ENCODE measurements at places on chromosomes 3 and 15.

DNA sequence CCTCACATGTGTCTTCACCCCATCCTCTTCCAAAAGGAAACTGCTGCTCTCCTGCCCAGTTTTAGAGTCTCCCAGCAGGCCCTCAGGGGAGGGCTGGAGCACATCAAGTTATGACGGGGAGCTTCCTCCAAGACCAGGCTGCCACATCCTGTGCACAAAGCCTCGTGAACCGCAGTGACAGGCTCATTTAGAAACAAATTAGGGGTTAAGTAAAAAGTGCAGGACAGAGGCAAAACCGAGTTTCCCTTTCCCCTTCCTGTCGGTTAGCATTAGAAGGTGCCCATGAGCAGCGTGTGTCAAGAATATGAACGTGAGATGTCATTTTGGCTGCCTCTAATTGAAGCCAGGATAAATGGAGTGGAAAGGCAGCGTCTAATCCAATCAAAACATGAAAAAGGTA, 199.7 kb downstream of the ARRDC4 start:
- no peak for DNase-seq

DNA sequence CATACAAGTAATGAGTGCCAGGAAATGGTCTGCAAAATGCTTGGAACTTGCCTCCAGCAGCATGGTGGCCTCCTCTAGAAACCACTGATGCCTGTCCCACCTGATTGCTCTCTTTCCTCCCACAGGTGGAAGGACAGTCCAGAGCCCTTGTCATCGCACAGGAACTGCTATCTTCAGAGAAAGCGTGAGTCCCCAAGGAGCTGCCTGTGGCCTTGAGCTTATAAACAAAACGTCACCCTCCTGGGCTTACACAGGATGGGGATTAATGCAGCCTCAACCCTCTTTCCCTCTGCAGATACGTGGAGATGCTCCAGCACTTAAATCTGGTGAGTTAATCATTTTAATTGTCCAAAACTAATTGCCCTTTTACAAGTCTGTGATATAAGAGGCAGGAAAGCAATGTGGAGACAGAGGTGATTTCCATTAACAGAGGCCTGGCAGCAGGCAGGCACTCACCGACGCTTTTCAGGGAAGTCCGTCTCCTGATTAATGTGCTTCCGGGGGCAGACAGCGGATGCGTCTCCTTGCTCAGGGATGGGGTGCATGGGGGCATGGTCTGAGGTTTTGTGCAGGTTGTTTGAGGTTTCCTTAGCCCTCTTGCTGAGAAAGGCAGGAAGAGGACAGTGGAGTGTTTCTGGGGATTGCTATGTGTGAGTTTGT, 61.8 kb downstream of the FGD5 start:
- no peak for DNase-seq

DNA sequence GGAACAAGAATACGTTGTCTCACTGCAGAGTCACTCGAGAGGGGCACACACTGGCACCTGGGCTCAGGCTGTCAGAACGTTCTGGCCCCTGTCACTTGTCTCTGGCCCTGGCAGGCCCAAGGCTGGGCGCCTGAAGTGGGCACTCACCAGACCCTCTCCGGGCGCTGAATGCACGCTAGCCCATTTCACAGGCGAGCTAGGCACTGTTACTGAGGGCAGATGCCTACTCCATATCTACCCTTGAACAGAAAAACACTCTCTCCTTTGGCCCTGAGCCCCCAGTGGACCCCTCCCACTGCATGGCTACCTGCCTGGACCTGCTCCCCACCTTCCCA, 42.3 kb upstream of the IQSEC1 start:
- no peak for DNase-seq

DNA sequence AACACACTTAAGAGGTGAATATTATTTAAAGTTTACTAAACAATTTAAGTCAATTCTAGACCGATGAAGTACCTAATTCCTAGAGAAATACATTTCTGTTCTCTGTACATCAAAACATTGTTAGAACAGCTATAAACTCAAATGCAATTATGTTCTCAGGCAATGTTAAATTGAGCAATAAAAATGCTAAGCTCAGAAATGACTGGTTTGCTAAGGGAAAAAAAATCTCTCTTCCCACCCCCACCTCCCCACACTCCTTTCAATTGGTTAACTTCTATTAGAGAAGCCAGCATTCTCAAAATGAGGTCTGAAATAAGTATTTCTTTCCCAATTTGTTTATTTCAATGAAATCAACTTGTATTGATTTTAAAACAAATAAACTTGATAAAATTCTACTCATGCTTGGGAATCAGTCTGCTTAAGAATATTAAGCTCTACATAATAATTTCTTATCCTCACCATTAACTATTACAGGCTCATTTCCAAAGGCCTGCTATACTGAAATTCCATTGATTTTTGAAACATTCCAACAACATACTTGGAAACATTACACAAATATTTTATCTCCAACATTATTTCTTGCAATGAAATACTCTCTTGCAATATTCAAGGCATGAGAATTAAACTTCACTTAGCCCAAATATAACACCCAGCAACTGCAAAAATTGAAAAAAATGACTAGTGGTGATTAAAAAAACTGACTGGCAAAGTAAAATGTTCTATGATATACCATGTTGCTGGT, 22.6 kb downstream of the TSPAN3 start:
- DNase-seq, result no peak

DNA sequence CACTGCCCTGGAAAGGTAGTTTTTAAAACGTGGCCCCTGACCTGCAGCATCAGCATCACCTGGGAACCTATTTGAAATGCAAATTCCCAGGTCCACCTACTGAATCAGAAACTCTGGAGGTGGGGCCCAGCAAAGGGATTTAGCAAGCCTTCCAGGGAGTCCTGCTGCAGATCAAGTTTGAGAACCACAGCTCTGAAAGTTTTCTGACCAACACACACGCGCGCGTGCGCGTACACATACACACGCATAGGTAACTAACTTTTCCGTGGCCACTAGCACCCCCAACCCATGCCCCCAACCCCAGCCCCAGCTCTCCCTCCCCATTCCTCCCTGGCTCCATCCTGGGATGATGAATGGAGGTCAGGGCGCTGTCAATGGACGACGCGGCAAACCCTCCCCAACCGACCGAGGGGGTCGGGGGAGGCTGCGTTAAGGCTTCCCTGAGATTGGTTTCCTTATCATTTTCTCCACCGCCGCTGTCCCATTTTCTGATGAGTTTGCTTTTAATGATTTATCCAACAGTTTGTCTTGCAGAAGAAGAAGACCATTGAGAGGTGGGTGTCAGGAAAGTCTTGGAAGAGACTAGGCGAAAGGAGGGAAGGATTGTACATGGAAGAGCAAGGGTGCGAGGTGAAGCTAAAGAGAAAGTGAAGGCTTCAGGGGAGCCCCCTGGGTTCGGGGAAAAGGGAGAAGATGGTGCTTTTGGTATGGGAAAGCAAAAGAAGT, 590 bp upstream of the BOC start:
- peak; percentile 62 for DNase-seq

GRCh38 chr3:10911350-10912002, 81.1 kb upstream of the SLC6A1 start:
- no peak for DNase-seq

GRCh38 chr3:18585004-18585968, 160.1 kb upstream of the SATB1 start:
- no peak for DNase-seq

DNA sequence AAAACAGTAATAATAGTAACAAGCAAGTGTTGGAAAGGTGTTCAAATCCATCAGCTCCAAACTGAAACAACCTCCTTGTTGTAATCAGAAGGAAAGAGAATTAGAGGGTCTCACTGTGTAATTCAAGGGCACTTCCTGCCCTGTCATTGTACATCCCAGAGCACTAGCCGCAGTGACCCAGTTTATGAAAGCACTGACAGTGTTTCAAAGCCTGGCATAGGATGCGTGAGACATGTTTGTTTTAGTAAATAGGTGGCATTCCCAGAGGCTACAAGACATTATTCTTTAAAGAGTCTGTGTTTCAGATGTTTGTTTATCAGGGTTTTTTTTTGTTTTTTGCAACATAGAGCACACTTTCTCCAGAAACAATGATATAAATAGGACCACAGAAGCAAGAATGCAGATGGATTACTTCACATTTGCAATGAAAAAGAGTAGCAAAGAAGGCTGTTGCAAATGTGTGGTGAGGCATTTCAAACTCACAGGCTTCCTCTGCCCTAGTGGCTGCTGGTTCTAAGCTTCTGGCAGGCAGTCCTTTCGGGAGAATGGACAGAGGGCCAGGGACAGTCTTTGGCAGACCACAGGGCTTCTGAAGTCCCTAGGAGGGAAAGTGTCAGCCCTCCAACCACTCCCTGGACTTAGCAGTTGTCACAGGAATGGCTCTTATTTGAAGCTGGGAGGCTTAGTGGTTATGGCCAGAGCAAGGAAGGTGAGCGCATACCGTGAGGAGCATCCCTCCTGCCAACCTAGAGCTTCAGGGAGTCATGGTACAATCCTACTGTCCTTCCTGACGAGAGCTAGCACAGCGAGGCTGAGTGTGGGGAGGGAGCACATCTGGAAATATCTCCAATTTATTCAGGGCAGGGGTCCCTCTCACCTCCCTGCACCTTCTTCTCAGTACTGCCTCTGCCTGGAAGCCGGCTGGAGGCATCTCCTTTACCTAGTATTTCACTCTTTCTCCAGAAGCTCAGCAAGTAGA, 31.4 kb upstream of the TIPARP start:
- no peak for DNase-seq

DNA sequence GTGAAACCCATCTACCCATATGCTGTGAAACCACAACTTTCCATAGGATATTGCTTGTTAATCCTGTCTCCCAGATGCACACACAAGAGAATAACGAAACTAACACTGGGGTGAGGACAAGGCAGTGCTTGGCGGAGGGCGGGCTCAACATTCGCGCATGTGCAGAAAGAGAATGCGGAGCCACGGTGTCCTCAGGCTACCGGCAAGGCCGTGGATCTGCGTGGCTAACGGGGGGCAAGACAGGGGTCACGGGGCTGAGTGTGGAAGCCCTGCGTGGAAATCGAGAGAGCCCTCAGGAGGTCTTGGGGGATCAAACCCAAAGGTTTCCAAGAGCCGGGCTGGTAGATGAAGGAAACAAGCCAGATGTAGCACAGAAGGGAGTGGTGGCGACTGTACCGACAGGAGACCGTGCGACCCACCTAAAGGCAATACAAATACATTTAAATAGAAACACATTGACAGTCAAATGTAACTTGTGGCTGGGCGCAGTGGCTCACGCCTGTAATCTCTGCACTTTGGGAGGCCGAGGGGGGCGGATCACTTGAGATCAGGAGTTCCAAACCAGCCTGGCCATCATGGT, 48.5 kb upstream of the TRA2B start:
- no peak for DNase-seq

- DNase-seq, result peak; percentile 86
Measured at GRCh38 chr3:50194128-50194902, 2.9 kb downstream of the GNAT1 start.

DNA sequence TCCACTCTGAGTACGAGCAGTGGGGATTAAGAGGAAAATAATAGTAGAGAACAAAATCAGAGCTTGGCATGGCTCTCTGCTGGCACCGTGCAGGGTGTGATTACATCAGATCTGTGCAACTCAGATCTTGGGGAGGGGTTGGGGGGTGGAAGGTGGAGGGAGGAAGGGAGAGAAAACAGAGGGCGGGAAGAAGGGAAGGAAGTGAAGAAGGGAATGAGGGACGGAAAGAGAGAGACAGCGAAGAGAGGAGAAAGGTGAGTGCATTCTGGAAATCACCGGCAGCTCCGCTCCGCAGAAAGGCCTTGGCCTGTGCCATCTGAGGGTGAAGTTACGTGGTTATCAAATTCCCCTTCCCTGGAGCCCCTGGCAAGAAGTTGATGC, 31.0 kb upstream of the ADAMTS17 start:
- no peak for DNase-seq

DNA sequence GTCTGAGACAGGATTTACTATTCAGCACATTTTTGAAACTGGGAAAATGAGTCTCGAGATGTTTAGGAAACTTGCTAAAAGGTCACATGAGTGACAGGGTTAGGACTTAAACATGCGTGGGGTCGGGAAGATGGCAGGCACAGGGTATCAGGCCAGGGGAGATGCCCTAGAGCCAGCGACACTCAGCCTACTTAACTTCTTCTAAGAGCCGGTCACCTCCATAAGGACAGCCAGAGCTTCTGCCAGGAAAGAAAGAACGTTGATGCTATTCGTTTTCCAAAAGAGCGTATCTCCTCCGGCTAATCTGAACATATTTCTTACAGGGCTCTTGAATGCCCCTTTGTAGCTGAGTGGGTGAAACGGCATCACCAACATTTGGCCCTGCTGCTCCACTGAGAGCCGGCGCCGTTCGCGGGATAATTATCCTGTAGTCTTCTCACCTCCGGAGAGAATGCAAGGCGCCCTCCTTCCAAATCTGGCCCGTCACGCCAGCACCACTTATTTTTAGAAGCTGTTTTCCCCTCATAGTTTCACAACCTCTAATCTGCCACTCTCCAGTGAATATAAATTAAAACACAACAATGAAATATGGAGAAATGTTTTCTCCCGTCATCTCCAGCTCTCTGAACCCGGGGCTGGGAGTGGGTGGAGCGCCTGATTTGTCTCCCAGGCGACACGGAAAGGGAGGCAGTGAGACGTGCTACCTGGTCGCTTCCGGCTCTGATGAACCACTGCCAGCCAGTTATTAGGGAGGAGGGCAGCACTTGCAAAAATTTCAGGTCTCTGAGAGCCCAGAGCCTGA, 58.5 kb downstream of the LIPC start:
- no peak for DNase-seq

- no peak for DNase-seq
Measured at GRCh38 chr15:26178640-26179220, 315.6 kb upstream of the ATP10A start.

DNA sequence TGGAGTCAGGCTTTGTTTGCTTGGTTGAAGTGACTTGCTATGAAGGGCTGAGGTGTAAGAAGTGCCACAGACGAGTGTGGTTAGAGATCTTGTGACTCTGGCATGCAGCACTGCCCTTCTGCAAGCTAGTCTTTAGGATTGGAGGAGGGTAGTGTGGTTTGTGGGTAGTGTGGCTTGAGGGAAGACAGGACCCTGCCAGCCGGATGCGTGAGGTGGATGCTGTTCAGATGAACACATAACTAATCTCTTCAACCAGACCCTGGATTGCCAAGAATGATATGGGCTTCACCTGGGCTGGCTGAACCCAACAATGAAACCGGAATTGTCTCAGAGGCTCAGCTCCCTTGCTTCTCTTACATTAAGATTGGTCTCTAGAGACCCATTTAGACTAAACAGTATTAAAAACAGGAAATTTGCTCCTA, 32.7 kb downstream of the STARD9 start:
- no peak for DNase-seq

DNA sequence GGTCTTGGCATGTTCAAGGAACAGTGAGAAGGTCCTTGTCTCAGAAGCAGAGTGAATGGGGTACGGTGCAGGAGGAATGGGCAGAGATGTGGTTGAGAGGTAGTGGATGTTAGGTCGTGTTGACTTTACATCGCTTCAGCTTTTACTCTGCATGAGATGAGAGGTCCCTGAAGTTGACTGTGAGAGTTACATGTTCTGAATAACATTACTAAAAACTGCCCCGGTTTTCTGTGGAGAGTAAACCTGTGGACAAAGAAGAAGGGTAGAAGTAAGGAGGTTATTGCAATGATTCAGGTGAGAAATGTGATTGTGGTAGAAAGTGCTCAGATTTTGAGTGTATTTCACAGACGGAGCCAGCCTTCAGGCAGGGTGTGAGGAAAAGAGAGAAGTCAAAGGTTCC, 105.6 kb downstream of the ARNT2 start:
- DNase-seq, result no peak
